ENCODE measurements at places on chromosomes 12 and 14. TPM values are rescaled to one million over a fixed set of nuclear protein-coding genes. Genes with fewer than 3 reads are reported as not detected.
A peak's percentile ranks its signal among the peaks of the same experiment; 100 is the strongest.

PTGDR gene
- not detected for total RNA-seq

DNA sequence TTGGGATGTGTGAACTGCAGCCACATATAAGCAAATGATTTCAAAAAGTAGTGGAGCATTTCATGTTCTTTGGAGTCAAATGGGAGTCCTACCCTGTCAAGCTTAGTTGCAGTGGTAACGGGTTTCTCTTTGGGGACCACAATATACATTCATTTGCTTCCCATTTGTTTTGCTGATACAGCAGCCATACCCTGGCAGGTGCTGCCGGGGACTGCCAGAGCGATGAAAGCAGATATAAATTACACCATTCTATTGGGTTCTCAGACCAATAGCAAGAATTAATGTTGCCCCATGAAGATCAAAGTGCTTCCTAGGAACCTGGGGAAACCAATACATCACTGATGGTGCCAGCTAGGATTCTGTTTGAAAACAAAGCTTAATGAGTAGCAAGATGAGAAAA is 1621.5 kb upstream of the FLRT2 start:
- DNase-seq = no peak
- H3K36me3 ChIP-seq = no peaks in the 10 kb centered on the region
- no peaks in the 10 kb centered on the region for H3K27me3 ChIP-seq
- no peak overlapping the region for H3K4me3 ChIP-seq
- H3K27ac ChIP-seq = no peak overlapping the region

DNA sequence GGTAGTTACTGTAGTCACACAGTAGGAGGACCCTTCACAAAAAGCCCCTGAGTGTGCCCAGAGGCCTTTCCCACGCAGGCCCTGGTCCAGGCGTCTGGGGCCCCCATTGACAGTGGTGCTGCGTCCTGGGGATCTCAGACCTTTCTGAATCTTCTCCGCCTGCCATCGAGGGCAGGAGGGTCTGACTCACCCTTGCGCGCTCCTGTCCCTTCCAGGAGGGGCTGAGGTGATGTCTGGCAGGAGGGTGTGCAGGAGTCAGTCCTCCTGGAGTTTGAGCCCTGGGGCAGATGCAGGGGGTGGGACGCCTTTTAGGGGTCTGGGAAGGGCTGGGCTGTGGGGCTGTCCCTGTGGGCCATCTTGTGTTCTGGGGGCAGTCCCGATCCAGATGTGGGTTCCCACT is 386.8 kb downstream of the TMEM121 start:
- no peak overlapping the region for H3K4me3 ChIP-seq
- H3K36me3 ChIP-seq = no peaks in the 10 kb centered on the region
- no peaks in the 10 kb centered on the region for H3K27me3 ChIP-seq
- H3K27ac ChIP-seq = no peak overlapping the region
- no peaks in the 10 kb centered on the region for H3K4me1 ChIP-seq

DNA sequence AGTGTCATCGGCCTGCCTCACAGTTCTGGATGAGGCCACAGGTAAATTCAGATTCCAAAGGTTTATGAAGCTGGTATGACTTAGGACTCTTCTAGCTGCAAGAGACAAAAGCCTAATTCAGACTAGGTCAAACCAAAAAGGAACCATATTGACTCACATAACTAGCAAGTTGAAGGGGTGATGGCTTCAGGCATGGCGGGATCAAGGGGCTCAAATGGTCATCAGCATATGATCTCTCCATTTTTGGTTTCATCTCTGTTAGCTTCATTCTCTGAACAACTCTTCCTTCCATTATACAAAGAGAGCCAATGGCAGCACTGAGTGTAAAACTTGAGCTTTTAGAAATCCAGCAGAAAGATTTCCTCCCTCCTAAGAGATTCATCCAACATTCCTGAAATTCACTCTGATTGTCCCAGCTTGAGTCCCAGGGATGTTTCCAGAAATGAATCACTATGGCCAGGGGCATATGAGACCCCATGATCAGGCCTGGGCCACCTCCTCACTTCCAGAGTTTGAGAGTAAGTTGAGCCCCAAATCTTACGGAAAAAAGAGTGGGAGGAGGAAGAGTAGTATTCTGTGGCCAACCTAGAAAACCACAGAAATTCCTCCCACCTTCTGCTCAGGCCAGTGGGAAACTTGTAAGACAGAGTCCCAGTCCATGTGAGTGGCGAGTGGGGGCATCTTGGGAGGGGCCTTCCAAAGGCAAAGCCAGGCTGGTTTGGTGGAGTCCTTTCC is 2.0 kb upstream of the MAP1LC3B2 start:
- no peaks in the 10 kb centered on the region for H3K4me1 ChIP-seq
- H3K27ac ChIP-seq = no peak overlapping the region
- H3K27me3 ChIP-seq = no peaks in the 10 kb centered on the region
- no peak for DNase-seq
- no peaks in the 10 kb centered on the region for H3K36me3 ChIP-seq

- H3K4me1 ChIP-seq = no peaks in the 10 kb centered on the region
- H3K4me3 ChIP-seq = no peak overlapping the region
- H3K27me3 ChIP-seq = no peaks in the 10 kb centered on the region
- peaks cover 45% of the 10 kb centered on the region for H3K36me3 ChIP-seq
- no peak for DNase-seq
These were observed 41.7 kb downstream of the ACADS start for GRCh38 chr12:120767071-120768024.

DNA sequence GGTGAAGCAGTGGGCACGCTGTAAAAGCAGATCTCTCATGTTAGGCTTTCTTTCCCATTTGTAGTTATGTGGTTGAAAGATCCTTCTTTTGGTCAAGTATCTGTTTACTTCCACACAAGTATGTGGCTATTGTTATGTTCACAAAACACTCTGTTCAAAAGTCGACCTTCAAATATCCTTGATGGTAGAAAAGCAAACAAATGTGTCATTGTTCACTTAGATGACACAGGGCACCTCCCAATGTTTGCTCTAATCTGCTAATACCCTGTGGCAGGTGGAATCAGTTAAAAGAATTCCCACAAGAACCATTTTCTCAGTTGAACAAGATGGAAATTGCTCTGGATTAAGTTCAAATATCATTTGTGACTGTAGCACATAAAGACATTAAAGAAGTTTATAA is 43.6 kb upstream of the NAA30 start:
- peaks cover 3% of the 10 kb centered on the region for H3K4me1 ChIP-seq
- no peak for DNase-seq
- no peaks in the 10 kb centered on the region for H3K36me3 ChIP-seq
- H3K4me3 ChIP-seq = no peak overlapping the region
- H3K27me3 ChIP-seq = no peaks in the 10 kb centered on the region

- no peak overlapping the region for H3K4me3 ChIP-seq
- H3K27me3 ChIP-seq = no peaks in the 10 kb centered on the region
- no peak overlapping the region for H3K27ac ChIP-seq
- H3K36me3 ChIP-seq = no peaks in the 10 kb centered on the region
These were observed 42.5 kb downstream of the LMO3 start for GRCh38 chr12:16563504-16563903.

DNA sequence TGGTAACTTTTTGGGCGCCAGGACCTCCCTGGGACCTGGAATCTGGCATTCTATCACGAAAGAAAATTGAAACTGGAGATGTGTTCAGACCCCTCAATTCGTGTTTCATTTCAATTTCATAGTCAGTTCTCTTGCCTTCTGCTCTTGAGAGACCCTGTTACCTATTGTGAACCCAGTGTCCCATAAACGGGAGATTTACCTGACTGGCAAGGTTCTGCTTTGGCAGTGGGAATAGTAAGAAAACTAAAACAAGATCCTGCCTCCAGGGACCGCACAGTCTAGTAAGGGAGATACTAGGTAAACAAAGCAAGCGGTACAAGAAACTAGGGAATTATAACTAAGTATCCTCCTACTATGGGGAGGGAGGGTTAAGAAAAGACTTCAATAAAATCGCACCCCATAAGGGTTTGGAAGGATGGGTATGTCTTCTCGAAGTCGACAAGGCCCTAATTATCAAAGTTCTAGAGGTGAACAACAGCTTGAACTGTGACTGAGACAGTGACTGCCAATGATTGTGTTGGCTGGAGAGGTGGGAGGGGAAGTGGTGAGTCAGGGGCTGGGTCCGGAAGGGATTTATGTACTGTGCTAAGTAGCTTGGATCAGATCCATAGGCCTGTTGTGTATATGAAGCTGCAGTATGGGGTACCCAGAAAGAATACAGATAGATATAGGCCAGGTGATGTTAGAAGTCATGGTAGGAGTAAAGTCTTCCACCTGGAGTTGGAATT is 754 bp downstream of the ACSS3 start:
- no peak overlapping the region for H3K4me3 ChIP-seq
- peak; percentile 90 for DNase-seq
- peak overlapping the region; percentile 19 for H3K27ac ChIP-seq
- H3K4me1 ChIP-seq = peaks cover 15% of the 10 kb centered on the region
- peaks cover 6% of the 10 kb centered on the region for H3K27me3 ChIP-seq

GRCh38 chr12:23525450-23526072 is 423.9 kb downstream of the SOX5 start:
- H3K4me3 ChIP-seq = no peak overlapping the region
- H3K27me3 ChIP-seq = no peaks in the 10 kb centered on the region
- no peaks in the 10 kb centered on the region for H3K36me3 ChIP-seq
- DNase-seq = no peak
- no peaks in the 10 kb centered on the region for H3K4me1 ChIP-seq

DNA sequence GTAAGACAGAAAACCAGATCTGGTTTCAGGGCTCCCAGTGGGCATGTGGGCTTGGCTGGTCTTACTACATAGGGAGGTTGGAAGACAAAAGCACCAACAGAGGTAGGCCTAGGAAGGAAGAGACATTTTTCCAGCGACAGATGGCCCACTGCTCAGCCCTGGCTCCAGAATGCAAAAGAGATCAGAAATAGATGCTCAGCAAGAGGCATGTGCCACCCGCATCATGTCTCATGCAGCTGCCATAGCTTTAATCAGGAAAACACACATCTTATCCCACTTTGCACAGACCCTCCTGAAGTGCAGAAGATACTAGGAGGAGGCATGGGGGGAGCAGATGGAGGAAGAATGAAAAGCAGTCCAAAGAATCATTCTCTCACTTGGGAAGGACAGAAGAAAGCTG is 25.3 kb downstream of the VASH1 start:
- H3K4me1 ChIP-seq = no peaks in the 10 kb centered on the region
- DNase-seq = no peak
- no peak overlapping the region for H3K27ac ChIP-seq
- no peaks in the 10 kb centered on the region for H3K27me3 ChIP-seq

GRCh38 chr14:104400355-104400754 is 179.2 kb upstream of the C14orf180 start:
- no peak for DNase-seq
- no peak overlapping the region for H3K27ac ChIP-seq
- H3K27me3 ChIP-seq = no peaks in the 10 kb centered on the region
- H3K4me3 ChIP-seq = no peak overlapping the region
- no peaks in the 10 kb centered on the region for H3K4me1 ChIP-seq
- H3K36me3 ChIP-seq = no peaks in the 10 kb centered on the region

GRCh38 chr12:81095501-81096232 is 17.8 kb downstream of the ACSS3 start:
- no peaks in the 10 kb centered on the region for H3K36me3 ChIP-seq
- no peak for DNase-seq
- H3K27me3 ChIP-seq = peaks cover 2% of the 10 kb centered on the region
